ENCODE measurements at places on chromosomes 3 and 15.

- no peak for DNase-seq
Measured at GRCh38 chr3:190260301-190260700, 61.9 kb downstream of the CLDN1 start.

- no peak for DNase-seq
Measured at GRCh38 chr15:69232765-69233164, 65.9 kb upstream of the PAQR5 start.

GRCh38 chr3:52036829-52037228 lies 19.5 kb downstream of the DUSP7 start:
- no peak for DNase-seq

DNA sequence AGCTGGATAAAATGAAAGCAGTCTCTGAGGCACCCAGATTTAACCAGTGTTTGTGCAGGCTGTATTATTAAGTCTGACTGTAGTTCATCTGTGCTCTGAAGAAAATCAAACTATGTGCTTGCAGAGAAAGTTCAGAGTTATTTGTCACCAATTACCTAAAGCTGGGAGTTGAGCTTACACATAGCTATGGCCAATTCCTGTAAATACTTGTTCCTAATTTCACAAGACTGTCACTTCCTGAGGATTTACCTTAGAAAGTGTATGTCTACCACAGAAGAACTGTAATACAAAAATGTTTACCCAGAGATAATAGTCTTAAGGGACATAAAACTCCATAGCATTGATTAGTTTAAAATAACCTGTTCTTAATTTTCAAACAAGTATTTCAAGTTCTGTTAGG lies 628.4 kb upstream of the TGFBR2 start:
- DNase-seq: no peak

- DNase-seq: no peak
Measured at GRCh38 chr15:35159170-35159569, 74.1 kb upstream of the NANOGP8 start.

GRCh38 chr3:2822611-2823010 lies 287.6 kb downstream of the IL5RA start:
- DNase-seq: no peak

GRCh38 chr3:80018375-80018774 lies 250.6 kb upstream of the ROBO1 start:
- DNase-seq: no peak
